GM03348 (cell line): ENCODE measurements at places on chromosomes 16 and 17.

DNA sequence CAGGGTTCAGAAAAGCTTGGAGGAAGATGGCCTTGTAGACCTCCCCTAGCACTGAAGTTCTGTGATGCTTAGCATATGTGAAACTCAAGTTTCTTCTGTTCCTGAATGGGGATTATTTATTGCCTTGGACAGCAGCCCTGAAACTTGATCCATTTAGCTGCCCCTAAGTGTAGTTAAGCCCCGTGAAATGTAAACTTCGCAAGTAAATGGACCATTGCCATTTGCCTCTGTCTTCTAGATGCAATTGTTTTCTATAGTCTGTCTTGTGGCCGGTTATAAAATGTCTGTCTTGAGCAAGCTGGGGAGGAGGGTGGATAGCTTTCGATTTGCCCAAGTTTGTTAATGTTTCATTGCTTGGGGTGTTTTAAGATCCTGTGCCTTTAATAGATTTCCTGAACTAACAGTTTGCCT is 261.8 kb downstream of the CDH13 start:
- peak; percentile 21 for DNase-seq

DNA sequence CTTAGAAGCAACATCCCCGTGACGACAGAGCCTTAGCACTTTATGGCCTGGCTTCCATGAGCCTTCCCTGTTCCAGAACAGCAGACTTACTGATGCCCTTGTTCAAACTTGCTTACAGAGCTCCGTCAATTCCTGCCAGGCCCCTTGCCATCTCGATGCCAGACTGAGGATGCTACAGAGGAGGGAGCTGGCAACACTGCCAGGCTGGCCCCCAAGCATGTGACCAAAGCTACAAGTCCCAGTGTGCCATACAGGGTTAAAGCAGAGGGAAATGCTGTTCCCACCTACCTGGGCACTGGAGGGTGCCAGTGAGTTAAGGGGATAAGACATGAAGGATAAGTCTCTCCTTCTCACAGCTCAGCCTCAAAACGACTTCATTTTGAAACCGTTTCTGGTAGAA is 33.5 kb upstream of the SREBF1 start:
- DNase-seq = no peak

GRCh38 chr17:66695098-66695497 is 139.8 kb upstream of the CACNG5 start:
- DNase-seq = no peak

DNA sequence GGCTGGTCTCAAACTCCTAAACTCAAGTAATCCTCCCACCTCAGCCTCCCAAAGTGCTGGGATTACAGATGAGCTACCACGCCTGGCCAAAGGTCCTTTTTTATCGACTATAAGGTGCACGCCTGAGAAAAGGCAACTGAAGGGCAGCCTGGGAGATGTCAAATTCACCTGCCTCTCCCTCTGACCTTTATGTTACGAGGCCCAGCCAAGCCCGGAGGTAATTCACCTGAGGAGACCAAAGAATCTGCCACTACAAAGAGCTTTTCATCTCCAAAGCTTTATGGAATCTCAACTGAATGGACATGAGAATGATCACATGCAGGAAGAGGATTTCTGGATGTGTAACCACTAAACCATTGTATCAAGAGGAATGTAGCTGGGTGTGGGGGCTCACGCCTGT is 37.2 kb downstream of the LYRM1 start:
- no peak for DNase-seq

- DNase-seq = peak; percentile 34
These were observed 464.4 kb downstream of the CDH11 start for GRCh38 chr16:64657316-64658011.

DNA sequence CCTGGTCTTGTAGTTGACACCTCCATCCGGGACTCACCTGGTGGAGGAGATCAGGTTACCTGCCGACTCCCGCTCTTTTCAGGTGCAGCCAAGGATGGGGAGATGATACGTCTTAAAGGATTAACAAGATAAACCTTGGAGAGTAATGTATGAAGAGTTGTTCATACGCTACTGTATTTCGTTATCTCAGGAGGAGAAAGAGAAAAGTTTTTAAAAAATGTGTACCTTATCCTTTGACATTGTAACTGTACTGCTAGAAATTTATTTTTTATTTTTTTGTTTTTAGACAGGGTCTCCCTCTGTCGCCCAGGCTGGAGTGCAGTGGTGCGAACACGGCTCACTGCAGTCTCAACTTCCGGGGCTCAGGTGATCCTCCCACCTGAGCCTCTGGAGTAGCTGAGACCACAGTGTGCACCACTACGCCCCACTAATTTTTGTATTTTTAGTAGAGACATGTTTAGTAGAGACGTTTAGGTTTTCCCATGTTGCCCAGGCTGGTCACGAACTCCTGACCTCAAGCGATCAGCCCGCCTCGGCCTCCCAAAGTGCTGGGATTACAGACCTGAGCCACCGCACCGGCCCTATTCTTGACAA is 764 bp upstream of the SMURF2 start:
- no peak for DNase-seq

DNA sequence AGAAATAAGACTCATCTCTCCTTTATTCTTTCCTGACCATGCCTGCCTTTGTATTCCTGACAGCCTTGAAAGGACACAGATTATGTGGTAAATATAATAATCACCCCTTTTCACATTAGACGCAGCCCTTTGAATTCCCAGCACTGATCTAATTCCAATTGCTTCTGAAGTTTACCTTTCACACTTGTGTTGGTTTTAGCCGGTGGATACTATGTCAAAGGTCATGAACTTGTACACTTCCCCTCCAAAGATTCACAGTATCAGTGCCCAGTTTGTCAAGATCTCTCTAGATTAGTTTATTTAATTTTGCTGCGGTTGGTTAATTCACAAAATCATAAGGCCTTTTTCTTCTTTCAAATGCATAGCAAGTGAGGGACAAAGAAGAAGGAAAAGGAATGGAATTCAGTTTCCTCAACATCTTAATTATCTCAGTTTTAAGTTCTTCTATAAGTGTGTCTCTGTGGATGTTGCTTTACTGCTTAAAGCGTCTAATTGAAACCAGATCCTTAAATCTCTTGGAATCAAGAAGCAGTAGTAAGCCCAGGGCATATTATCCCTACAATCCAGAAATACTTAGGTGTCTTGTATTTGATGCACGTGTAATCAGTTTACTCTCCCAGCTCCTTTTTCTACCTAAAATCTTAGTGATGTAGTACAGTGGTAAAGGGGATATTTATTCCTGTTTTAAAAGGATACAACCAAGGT is 174.3 kb upstream of the TBX2 start:
- no peak for DNase-seq

DNA sequence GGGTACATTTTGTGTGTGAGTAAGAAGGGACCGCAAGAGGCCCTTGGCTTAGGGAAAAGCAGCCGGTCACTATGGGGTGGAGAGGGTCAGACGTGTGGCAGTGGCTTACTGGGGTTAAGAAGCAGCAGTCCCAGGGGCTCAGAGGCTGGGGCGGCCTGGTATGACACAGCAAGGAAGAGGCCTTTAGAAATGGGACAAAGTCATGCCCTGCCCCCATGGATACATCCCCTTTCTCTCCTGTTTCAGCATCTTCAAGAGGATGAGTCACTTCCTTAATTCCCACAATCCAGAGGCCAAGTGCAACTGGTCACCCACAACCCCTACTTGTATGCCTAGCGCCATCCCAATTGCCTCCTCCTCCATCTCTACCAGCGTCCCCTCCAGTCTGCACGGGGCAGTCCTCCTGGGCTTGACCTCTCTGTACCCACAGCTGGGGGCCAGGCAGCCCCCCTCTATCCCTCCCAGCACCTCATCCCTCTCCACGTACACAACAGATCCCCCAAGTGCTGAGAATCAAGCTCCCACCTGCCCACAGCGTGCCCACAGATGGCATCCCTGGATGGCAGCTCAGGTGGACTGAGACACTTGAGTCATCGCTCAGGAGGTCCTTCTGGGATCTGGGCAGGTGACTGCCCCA is 6.9 kb upstream of the EFTUD2 start:
- DNase-seq = peak; percentile 89
